ENCODE measurements at places on chromosomes 4 and X.
A peak's percentile ranks its signal among the peaks of the same experiment; 100 is the strongest.

DNA sequence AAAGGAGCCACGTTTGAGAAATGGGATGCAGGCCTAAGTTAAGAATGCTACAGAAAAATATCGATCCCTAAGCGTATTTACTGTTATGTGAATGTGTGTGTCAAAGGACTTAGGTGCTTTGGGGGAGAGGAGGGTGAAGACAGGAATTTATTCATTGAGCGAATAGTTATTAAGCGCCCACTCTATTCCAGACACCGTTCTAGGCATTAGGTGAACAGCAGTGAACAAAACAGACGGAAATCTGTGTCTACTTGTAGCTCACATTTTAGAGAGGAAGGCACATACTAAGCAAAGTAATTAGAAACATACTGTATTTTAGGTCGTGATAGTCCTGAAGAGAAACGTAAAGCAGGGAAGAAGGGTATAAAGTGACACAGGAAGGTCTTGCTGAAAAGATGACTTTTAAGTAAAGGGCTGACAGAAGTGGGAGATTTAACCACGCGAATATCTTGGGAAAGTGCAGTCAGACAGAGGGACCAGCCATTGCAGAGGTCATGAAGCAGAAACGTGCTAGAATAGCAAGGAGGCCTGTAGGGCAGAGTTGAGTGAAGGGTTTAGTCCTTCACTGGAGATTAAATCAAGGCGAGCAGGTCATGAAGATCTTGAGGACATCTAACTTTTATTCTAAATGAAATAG, 541 bp downstream of the AIMP1 start:
- peak; percentile 29 for DNase-seq

DNA sequence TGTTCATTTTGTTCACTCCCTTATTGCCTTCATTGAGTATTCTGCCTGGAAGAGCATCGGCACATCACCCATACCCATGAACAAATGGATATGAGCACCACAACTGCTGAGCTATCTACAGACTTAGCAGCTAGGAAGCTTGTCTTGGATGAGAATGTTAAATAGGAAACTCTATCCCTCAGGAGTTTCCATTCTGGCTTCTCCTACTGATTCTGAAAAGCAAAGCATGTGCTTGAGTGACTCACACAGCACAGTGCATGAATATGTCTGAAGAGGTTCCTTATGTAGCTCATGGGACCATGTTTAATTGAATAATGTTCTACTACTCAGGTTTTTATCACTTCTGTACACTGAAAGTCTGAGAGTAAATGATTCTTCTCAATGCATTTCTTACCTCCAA, 57.3 kb upstream of the MXRA5 start:
- no peak for DNase-seq

GRCh38 chrX:117397844-117398243, 718.8 kb downstream of the KLHL13 start:
- DNase-seq, result no peak

GRCh38 chrX:155819966-155820491, 61.1 kb upstream of the VAMP7 start:
- peak; percentile 87 for DNase-seq

- DNase-seq, result no peak
These were observed 94.9 kb downstream of the HDAC8 start for GRCh38 chrX:72477781-72478181.

All from hematopoietic multipotent progenitor cell treated with erythropoietin and hydrocortisone succinate and interleukin-3 and kit ligand, for 6 days (in vitro differentiated cells).